Ascending aorta (tissue), 2 donors: ENCODE measurements at places on chromosomes 4 and X. TPM values are rescaled to one million over a fixed set of nuclear protein-coding genes. Genes with fewer than 3 reads are reported as not detected.

- no peak for DNase-seq
Measured at GRCh38 chr4:187256897-187257296, 533.2 kb upstream of the FAT1 start.

GRCh38 chr4:158652920-158653319 lies 18.8 kb downstream of the C4orf46 start:
- no peak for DNase-seq

- DNase-seq, result no peak
Measured at GRCh38 chr4:1014291-1015167, 3.1 kb downstream of the FGFRL1 start.

GRCh38 chr4:82784681-82785610 lies 13.7 kb downstream of the SCD5 start:
- no peak for DNase-seq

DNA sequence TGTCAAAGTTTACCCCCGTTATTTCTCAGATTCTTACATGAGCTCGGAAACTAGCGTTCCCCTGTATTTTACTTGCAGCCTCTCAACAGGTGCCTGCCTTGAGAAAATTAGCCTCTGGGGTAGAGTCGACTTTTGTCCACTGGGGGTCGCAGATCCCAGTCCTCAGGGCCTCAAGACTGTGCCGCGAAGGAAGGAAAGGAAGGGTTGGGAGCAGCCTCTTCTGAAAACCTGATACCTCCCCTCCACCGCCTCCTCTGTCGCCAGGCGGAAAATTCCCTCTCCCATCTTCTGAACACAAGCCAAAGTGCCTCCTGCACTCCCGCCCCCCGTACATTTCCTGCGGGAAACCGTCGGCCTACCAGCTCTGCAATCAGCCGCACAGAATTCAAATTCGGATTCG lies 44.4 kb upstream of the TMSB15B start:
- DNase-seq, result no peak

The CTAG2 gene
- total RNA-seq, result not detected

The APLN gene
- total RNA-seq, result 2.2 TPM

The IL15 gene
- total RNA-seq, result 11.5 TPM
